Stimulated activated CD8-positive, alpha-beta memory T cell treated with anti-CD3 and anti-CD28 coated beads, Interleukin-15, amount 100 ng/mL, for 24 hours (primary cell): ENCODE measurements at places on chromosomes 7 and 10.

- no peak for DNase-seq
Observed at GRCh38 chr7:13407911-13408310, 581.6 kb downstream of the ETV1 start.

DNA sequence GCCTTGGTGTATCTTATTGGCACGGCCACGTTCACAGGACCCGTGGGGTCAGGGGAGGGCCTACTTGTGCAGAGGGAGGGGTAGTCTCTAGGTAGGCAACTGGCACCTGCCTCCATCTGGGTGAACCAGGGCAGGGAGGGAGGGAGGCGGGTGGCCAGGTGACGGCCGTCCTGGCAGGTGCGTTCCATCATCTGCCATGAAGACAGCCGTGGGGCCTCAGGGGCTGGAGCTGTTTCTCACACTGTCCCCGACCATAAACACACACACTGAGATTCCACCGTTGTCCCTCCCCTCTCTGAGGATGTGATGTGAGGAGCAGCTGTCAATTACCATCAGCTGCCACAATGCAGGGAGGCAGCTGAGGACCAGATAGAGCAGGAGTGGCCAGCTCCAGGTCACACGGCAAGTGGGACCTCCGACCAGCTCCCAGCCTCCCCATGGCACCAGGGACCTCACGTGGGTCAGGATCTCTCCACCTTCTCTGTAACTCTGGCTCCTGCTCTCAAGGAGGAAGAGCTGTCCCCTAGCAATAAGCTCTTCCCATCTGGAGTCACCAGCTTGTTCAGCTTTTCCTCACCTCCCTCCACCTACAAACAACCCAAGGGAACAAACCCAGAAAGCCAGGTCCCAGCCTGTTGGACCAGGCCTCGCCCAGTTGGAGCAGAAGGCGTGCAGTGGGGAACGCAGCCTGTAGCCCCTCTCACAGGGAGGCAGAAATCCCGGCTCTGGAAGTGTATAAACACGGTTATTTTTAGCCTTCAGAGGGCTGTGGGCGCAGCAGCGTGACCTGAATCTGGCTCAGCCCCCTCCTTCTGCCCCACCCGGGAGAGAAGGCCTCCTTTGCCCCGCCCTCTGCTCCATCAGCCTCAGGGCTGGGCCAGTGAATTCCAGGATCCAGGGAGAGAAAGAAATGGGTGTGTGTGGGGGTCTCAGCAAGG, 33.1 kb downstream of the ZMIZ1 start:
- no peak for DNase-seq

DNA sequence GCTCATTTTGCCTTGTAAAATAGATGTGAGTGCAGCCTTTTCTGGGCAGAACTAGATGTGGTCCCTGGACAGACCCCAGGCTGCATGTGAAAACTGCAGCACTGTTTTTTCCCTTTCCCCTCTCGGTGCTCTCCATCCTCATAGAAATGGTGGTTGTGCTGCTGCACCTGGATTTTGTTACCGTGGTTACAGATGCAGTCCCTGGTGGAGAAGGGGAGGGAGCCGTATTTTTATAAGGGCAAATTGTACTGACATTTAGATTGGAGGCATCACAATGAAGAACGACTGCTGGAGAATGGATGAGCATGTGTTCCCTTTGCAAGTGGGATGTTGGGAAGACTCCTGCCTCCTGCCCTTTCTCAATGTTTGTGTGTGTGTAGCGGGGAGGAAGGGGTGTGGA, 469.9 kb downstream of the CCSER2 start:
- no peak for DNase-seq

GRCh38 chr7:42448901-42449300, 211.9 kb upstream of the GLI3 start:
- DNase-seq: no peak

GRCh38 chr10:32621969-32622368, 176.0 kb downstream of the CCDC7 start:
- no peak for DNase-seq

DNA sequence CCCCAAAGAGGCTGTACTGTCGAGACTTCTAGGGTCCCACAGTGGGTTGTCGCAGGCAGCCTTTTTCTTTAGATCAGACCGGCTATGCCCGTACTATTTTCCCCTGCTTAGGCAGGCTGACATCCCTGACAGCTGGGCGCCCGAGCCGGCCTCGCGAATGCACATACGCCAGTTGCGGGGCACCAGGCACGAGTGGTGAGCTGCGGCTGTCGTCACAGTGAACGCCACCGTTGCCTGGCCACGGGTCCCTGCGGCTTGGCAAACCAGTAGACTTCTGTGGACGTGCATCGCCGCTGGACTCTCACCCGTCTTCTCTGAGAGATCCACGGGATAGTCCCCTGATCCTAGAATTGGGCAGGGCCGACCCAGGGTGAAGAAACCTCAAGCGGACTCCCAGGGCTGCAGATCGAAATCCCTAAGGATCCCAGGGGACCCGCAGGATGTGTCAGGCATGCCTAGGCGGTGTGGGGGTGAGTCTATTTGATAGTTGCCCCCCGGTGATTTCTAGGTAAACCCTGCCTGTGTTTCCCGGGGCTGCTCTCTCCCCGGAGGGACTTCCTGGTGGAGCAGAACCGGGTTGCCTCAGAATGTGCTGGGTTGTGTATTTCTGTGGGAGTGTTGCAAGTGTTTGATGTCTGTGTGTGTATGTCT, 33.0 kb upstream of the ZNF273 start:
- DNase-seq: no peak

- DNase-seq: no peak
Observed at GRCh38 chr7:6691103-6691502, 15.6 kb downstream of the ZNF12 start.

DNA sequence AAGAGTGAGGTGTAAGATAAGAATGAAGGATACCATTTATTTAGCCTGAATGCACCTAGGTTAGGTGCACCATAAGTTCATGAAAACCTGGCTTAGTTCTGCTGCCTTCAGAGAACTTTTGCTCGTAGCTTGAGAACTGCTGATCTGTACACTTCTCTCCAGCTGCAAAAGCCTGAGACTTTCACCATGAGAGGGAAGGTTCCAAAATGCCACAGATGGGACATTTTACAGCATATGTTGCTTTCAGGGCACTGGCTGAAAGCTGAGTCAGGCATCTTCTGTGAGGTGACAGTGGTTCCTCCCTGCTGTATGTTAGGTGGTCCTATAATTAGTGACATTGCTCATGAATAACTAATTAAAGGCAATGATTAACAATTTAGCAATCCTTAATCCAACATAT, 298.3 kb downstream of the GALNT17 start:
- no peak for DNase-seq

GRCh38 chr10:69703766-69704630, 74.0 kb downstream of the FAM241B start:
- no peak for DNase-seq

DNA sequence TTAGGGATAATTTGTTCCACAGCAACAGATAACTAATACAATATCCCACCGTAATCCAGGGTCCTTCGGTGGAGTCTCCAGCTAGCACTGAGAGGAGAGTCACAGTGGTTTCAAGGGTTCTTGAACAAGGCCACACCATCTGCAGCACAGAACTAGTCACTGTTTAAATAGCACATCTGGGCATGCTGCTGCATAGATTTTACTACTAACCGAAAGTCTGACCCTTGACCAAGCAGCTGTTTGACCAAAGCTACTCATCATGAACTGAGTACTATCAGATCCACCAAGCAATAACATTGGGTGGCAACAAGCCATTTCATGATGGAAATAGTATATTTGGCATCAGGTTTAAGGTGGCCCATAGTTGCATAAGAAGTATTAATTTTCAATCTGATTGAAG, 53.2 kb downstream of the ANKMY2 start:
- DNase-seq: no peak

DNA sequence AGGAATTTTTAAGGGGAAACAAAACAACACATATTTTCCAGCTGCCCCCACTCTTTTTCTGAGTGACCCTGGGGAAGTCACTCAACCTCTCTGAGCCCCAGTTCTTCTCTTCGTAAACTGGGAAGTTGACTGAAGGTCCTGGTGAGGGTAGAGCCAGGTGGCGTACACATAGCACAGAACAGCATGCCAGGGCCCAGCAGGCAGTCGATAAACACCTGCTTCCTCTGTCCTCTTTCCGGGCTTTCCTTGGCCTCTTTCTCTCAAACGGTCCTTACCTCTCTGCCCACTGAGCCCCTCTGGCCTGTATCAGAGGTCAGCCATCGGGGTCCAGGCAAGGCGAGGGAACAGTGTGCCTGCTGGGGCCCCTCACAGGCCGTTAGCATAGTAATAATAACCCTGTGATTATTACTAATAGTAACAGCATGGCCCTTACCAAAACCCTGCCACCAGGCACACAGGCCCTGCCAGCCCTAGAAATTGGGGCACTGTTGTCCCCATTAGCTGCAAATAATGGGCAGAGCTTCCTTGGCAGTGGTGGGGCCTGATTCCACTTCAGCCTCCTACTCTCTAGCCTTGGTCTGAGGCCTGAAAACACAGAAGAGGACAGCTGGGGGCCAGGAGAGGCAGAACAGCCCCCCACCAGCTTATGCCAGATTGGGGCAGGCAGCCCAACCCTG, 37.3 kb upstream of the SLC29A3 start:
- no peak for DNase-seq

DNA sequence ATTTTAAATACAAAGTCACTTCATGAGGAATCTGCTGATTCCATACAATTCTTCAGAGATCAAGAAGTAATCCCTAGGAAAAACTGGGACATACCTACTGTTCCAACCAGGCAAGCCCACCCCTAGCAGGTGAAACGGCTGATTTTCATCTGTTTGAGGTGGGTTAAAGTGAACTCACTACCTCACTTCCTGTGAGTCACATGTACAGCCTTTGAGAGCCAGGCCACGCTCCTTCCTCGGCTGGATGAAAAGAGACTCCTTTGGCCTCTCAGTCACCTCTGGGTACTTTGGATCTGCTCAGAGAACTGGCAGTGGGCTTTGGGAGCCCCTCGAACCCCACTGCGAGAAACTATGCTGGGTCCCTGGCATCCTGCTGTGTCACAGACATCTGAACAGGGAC, 68.2 kb downstream of the CHST15 start:
- no peak for DNase-seq

DNA sequence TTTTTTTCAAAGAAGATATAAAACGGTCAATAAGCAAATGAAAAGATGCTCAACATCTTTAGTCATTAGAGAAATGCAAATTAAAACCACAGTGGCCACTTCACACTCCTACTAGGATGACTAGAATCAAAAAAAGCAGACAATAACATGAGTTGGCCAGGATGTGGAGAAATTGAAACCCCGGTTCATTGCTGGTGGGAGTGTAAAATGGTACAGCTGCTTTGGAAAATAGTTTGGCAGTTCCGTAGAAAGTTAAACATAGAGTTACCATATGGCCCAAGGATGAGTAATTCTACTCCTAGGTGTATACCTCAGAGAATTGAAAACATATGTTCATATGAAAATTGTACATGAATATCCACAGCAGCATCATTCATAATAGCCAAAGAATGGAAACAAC, 573.3 kb downstream of the GALNT17 start:
- no peak for DNase-seq

DNA sequence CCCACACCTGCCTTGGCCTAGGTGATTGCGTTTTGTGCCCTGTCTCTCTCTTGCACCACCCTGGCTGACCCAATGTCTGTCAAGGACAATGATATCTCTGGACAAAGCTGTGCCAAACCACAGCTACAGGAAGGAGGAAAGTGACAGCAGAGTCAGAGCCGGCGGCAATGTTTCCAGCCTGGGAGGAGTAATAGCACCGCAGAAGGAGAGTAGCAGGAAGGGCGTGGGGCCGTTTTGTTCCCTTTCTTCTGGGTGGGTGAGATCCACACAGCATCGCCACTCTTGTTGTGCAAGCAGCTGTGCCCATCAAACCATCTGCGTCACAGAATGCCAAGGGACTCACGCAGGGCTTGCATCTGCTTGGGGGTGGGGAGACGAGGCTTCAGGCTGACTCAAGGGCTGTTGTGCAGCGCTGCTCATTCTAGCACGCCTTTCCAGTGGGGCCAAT, 341.6 kb upstream of the AUTS2 start:
- no peak for DNase-seq

- no peak for DNase-seq
Observed at GRCh38 chr7:120060875-120061274, 212.1 kb upstream of the KCND2 start.

GRCh38 chr7:11819947-11820346, 12.1 kb downstream of the THSD7A start:
- DNase-seq: no peak

- no peak for DNase-seq
Observed at GRCh38 chr10:44116474-44116873, 268.4 kb downstream of the CXCL12 start.

- DNase-seq: no peak
Observed at GRCh38 chr10:110036640-110037039, 28.9 kb downstream of the ADD3 start.

DNA sequence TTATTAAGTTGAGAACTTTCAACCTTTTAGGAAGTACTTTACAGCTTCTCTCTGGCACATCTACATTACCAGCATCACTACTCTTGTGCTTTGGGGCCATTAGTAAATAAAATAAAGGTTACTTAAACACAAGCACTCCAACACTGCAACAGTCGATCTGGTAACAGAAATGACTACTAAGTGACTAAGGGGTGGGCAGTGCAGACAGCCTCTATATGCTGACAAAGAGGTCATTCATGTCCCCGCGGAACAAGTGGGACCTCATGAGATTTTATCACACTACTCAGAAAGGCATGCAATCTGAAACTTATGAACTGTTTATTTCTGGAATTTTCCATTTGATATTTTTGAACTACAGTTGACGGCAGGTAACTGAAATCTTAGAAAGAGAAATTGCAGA, 111.3 kb upstream of the DNAJB12 start:
- no peak for DNase-seq

GRCh38 chr10:31242902-31243301, 76.1 kb upstream of the ZEB1 start:
- DNase-seq: peak; percentile 3

DNA sequence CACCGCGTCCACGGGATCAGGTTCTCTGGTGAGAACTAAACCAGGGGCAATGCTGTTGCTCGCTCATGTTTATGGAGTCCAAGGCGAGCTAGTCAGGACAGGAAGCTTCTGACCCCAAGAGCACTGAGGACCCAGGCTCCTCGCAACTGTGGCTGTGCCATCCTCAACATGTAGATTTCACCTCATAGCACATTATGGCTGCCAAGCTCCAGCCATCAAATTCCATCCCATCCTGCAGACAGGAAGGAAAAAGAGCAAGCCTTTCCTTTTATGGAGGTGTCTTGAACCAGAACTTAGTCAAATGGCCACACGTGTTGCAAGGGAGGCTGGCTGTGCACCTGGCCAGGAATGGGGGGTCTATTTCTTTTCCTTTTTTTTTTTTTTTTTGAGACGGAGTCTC, 16.1 kb upstream of the NKX6-2 start:
- no peak for DNase-seq
